ENCODE measurements at places on chromosomes 6 and 20.

GRCh38 chr6:52138284-52138683, 47.9 kb upstream of the IL17A start:
- no peak for DNase-seq

- no peak for DNase-seq
Observed at GRCh38 chr6:24535210-24535609, 40.4 kb downstream of the ALDH5A1 start.

GRCh38 chr6:141988954-141989705, 143.6 kb upstream of the GJE1 start:
- DNase-seq: no peak

DNA sequence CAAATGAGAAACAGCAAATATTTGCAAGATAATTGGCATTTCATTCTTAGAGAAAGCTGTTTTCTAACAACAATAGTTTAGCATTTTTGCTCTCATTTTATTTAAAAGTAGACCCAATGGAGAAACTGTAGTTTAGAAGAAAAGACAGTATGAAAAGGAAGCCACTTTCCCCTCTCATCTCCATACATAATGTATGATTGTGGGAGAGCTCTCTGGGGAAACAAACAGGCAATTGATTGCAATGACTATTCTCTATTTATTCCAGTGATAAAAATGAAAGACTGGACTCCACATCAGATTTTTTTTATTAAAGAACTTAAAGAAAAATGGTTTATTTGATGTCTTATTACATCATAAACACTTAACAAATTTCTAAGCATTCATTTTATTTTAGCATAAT, 116.8 kb upstream of the SASH1 start:
- no peak for DNase-seq

- DNase-seq: no peak
Observed at GRCh38 chr6:154502553-154502952, 7.9 kb downstream of the CNKSR3 start.

DNA sequence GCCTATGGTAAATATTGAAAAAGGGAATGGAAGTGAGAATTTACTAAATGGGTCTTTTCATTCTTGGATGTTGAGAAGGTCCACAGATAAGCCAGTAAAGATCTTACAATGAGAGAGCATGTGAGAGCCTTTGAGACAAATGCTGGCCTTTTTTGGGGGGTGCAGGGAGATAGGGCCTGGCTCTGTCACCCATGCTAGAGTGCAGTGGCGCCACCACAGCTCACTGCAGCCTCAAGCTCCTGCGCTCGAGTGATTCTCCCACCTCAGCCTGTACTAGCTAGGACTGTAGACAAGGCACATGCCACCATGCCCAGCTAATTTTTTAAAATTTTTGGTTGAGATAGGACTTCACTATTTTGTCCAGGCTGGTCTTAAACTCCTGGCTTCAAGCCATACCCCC, 63.2 kb upstream of the TMEM181 start:
- DNase-seq: no peak

- no peak for DNase-seq
Observed at GRCh38 chr6:34657037-34657306, 39.6 kb downstream of the ILRUN start.

DNA sequence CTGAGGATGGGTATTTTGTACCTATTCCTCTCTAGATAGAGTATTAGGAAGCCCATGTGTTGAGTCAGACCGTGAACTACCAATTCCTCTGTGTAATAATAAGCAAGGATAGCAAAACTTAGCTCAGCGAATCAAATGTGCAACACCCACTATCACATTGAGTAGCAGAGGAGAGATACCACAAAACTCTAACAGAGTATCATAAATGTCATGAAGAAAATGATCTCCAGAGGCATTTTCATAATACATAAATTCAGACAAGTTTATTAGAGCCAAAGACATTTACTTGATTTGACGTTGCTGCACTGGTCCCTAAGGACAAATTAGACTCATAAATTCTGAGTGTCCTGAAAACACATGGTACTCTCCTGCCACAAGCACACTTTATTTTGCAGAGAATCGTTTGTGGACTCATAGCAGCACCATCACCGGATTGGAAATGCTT, 245.2 kb downstream of the HAO1 start:
- no peak for DNase-seq

DNA sequence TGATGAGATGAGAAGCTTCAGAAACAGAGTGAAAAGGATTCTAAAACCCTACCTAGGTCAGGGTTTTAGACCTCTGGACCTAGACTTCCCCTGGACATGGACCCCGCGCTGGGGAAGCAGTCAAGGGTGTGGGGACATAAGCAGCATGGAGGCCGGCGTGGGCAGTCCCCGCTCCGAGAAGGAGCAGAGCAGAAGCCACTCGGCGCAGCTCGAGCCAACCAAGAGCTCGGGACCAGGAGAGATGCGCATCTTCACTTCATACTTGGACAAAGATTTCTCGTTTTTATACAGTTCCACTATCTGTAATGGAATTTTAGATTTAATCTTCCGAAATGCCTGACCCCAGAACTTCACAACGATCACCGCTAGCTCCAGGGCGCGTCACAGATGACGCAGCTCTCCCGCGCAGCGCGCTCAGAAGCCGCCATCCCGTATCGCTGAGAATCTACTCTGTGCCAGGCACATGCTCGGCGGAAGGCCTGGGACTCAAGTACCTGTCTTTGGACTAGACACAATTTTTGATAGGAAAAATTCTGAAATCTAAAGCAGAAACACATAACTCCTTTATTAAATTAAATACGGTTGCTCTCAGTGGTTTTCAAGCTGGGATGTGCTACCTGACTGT, 60.3 kb downstream of the WDR27 start:
- no peak for DNase-seq

DNA sequence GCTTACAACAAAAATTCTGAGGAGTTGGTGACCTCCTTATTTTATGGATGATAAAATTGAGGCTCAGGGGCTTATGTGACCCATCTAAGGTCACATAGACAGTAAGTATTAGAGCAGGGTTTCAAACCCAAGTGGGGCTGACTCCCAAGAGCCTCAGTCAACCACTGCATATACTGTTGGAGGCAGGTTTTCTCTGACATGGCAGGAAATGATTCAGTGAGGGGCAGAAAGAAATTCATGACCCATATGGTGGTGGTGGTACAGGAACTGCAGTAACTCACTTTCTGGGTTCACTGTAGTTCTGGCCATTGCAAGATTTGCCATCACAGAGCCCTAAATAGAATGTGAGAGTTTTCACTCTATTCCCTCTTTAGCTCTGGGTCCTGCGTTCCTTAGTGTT, 132.0 kb upstream of the ENPP5 start:
- no peak for DNase-seq

DNA sequence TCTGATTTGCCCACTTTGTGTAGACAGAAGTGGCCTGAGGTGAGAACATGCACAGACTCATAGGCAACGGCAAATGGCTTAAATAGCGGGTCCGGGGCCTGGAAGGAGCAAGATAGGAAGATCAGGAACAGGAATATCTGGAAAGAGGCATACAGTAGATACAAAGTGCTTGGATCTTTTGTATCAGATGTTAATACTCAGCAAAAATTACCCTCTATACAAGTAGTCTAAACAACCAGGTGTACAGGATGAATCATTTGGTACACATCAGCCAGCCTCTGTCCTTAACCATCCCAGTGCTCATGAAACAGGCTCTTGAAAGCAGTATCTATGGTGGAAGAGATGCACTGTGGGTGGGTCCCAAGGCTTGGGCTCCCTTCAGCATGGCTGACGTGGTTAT, 28.9 kb upstream of the HLA-C start:
- DNase-seq: no peak

- DNase-seq: no peak
Observed at GRCh38 chr20:33099843-33100538, 20.5 kb downstream of the BPIFB4 start.

DNA sequence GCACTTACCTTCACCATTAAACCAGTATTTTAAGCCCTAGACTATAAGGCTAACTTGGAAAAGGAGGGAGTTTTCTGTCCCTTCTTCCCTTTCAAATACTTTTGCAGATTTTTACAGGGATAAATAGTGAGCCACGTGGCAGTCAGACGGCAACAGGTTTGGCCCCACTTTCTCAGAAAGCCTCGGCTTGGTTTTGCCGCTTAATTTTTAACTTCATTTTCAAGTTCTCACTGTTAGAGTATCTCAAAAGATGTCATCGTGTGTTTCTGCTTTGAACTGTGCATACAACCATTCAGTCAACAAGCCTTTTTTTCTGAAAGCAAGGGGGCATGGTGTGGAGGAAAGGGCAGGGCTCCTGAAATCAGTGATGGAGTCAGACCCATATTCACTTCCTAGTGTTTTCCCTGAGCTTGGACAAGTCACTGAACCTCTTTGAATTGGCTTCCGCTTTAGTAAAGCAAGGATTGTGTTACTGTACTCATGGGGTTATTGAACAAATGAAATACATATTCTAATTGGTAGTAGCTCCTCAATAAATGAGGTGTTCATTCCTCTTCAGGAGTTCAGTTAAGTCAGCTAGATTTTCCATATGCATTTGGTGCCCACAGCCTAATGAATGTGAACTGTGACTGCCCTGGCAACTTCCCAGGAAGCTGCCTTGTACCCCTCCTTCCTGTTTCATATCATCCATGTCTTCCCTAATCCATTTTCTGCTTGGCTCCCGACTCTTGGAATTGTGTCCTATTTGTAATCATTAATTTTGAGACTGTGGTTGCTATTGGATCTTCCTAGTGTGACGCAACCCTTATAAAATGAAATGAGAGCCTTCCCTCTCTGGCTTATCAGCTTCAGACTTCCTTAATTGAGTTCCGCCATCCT, at the start of gene SLC17A2:
Gene SLC17A2, minus strand, starts transcription at position 160 of the 879 bp plus-strand sequence. CDS start 4,895 bp downstream, outside the sequence.
- DNase-seq: no peak

GRCh38 chr6:136282906-136283305, 6.7 kb downstream of the BCLAF1 start:
- no peak for DNase-seq

DNA sequence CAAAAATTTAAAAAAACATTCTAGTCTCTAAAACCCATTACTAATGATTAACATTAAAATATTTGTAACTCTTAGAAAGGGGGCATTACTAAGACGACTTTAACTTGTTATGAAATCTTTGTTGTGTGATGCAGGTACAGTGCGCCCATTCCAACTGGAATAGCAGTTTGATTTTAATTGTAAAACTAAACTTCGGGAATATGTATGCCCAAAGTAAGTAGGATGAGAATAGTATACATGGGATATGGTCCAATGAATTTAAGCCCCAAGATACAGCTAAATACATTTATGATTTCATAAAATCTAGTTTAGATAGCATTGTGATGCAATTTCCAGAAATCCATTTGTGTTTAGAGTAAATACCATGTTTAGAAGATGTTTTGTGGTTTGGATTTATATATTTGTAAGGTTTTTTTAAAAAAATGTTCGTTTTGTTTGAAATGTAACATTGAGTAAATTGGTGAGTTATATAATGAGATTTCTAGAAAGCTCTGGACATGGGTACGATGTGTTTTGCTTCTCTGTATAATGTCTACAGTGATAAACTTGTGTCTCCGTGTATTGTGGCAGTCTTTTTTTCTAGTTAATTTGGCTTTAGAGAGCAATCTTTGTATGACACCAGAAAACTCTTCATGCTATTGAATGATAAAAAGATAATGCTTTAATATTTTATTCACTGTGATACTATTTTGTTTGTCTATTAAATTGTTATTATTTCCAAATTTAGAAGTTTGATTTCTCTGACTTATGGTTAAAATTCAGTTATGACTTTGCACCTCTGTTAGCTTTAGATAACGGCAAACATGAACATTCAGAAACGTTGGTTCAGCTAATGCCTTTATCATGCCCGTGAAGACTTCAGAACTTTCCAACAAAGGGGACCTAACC, 54.8 kb downstream of the RNF182 start:
- DNase-seq: no peak

GRCh38 chr20:32638848-32639247, 34.9 kb downstream of the C20orf203 start:
- no peak for DNase-seq

DNA sequence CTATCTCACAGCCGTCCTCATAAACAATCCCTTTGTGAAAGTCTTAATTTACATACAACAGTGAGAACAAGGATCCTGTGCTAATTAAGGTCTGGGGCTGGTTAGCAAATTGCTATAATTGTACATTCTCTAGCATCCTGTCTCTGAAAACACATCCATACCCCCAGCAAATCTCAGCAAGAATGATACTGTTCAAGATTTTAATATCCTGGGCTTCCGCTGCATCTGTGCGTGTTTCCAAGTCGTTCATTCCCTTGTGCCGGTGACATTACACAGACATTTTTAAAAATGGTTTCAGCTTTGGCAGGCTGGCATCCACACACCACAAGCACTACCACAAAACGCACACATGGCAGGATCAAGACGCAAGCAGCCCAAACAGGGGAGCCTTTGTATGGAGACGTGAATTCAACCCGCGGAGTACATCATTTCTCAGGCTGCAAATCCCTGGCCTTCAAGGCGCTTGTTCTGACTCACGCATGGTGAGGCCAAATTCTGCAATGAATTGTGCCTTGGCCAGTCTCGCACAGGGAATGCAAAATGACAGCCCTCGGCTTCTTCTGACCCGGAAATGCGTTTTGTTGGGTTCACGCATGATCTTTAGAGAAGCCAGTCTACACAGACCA, 20.3 kb downstream of the ZMYND8 start:
- DNase-seq: no peak

- no peak for DNase-seq
Observed at GRCh38 chr20:33694639-33695012, 8.4 kb upstream of the E2F1 start.

DNA sequence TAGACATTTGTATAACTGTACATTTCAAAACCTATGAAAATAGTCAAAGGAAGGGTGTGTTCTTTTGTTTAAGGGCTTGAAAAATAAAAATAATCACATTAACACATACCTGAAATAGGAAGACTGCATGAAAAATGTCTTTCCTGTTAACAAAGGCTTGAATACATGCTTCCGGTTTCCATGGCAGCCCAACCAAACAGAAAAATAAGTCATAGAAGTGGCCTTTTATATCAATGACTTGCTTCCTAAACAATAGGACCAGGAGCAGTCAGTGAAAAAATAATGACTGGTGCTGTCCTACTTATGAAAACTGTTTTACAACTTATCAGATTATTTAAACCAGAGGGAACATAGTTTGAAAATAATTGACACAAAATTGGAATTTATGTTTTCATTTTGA, 412.6 kb upstream of the PLCB4 start:
- no peak for DNase-seq

DNA sequence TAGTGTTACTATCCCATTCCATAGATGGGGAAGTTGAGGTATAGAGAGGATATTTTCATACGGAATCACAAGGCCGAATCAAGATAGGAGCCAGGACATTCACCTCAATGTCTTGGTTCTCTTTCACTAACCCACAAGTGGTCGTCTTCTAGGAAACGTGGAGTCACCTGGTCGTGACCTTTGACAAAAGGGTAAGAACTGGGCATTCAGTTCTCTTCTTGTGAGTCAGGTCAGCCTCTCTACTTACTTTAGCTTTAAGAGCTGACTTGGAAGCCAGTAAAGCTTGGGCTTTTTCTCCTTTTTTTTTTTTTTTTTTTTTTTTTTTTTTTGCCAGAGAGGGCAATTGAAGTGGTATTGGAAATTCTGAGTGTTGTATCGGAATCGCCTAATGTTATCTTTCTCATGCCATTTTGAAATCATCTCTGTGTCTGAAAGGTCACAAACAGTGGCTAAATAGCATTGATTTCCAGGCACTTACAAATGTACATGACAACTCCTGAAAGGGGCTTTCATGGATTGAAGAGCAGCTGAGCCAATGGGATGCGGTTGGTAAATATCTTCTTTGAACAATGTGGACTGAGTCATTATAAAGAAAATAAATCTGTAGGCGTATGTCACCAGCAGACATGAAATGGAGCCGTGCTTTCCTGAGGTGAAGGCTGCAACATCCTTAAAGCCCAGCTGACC, 356.9 kb downstream of the KIF16B start:
- no peak for DNase-seq
